ENCODE measurements at places on chromosomes 4 and X.

DNA sequence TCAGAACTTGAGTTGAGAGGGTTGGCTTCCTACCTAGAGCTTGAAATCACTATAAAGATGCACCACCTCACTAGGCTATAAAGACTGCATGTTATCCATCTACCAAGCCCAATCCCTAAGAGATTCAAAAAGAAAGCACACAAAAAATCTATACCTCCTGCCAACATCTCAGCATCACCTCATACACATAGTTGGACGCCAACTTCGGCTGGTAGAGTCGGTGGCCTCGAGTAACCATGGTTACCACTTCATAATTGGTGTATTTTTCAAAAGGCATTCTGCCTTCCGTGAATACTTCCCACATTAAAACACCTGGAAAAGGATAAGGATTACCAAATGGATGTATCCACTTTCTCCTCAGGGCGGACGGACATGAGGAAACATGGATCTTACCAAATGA lies 4.5 kb upstream of the TXK start:
- no peak for DNase-seq

GRCh38 chrX:11380187-11380844 lies 87.1 kb downstream of the AMELX start:
- no peak for DNase-seq

GRCh38 chrX:80216086-80216485 lies 201.5 kb downstream of the TBX22 start:
- DNase-seq, result no peak

DNA sequence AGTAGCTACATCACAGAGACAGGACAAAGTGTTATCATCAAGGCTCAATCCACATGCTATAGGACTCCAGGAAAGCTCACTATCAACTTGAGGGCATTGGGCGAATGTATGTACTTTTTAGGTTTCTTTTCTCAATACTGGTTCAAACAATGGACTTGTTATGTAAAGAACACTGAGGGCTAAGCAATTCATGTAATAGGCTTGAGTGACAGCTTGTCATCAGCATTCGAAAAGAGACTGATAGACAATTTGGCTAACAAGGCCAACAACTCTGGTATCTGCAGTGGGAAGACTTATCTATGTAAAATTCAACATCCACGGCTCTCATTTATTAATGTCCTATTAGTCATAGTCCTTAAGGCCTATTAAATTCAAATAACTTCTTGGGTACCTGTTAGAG lies 141.1 kb downstream of the NPNT start:
- no peak for DNase-seq

DNA sequence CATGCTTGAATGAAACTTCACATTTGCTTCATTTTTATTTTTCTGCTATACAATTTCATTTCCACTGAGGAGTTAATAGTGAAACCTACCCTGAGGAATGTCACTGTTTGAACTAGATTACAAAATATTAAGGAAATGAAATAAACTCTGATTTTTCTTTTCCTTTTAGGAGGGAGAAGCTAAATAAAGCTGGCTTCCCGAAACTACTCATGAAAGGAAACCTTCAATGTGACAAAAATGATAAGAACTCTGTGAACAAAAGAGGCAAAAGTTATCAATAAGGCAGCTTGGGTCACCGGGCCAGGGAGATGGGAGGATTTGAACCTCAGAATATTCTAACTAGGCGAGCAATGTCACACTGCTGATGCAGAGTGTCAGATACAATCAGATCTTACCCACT lies 185.2 kb downstream of the APBB2 start:
- DNase-seq, result no peak

DNA sequence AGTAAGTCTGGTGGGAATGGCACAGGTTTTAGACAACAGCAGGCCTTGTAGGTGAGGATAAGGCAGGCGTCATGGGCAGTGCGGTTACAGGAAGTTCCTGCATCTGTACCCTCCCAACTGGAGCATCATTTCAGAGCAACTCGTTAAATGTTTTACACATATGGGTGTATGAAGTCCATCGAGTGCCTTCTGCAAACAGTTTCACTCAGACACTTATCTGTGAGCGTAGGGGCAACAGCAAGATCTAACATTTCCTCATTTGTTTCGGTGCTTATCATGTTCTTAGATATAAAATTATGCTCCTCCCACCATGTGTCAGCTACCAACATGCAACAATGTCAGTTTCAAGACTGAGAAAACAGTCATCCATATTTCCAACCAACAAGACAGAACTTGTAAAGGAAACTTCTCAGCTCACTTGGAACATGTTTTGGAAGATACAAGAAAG lies 69.9 kb downstream of the ELOVL6 start:
- DNase-seq, result no peak

GRCh38 chr4:92885632-92886031 lies 581.9 kb downstream of the GRID2 start:
- DNase-seq, result no peak

- DNase-seq, result no peak
These were observed 71.6 kb downstream of the NEK1 start for GRCh38 chr4:169540774-169541173.

- no peak for DNase-seq
These were observed 21.8 kb downstream of the GYPE start for GRCh38 chr4:143883529-143883928.

GRCh38 chr4:135724421-135724820 lies 1522.8 kb upstream of the PABPC4L start:
- no peak for DNase-seq

- peak; percentile 16 for DNase-seq
These were observed 84.0 kb upstream of the ATP6AP2 start for GRCh38 chrX:40496728-40497127.

GRCh38 chr4:128574706-128575105 lies 234.8 kb upstream of the JADE1 start:
- DNase-seq, result peak; percentile 88

All from head of caudate nucleus (tissue), 42 donors.